ENCODE measurements at places on chromosomes 16 and 17.

- DNase-seq: no peak
Measured at GRCh38 chr17:29844339-29845048, 85.5 kb downstream of the SSH2 start.

DNA sequence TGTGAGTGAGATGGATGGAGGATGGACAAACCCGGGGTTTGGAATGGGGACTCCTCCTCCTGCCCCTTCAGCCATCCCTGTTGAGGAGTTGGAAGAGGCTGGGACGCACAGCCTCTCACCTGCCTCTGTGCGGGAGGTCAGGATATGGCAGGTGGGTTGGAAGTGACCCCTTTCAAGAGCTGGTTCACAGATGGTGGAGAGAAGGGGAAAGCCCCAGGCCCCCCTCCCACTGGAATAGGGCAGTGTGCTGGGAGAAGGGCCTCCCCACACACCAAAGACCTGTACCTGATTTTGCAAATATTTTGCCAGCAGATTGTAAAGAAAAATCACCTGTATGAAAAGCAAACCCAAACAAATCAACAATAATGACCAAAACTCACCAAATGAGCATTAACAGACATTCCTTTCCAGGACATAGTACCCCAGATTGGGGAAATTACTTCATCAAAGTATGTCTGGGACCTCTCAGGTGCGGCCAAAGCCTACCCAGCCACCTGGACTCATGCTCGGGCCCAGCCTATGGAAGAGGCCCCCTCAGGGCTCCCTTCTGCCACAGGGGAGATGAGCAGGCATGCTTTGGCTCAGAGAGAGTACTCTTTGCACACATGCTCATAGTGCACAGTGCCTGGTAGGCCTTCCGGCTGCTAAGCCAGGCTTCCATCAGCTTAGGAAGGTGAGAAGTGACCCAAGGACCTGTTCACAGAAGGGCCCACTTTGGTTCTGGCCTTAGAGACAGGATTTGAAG, 7.8 kb downstream of the SLC47A2 start:
- DNase-seq: no peak

DNA sequence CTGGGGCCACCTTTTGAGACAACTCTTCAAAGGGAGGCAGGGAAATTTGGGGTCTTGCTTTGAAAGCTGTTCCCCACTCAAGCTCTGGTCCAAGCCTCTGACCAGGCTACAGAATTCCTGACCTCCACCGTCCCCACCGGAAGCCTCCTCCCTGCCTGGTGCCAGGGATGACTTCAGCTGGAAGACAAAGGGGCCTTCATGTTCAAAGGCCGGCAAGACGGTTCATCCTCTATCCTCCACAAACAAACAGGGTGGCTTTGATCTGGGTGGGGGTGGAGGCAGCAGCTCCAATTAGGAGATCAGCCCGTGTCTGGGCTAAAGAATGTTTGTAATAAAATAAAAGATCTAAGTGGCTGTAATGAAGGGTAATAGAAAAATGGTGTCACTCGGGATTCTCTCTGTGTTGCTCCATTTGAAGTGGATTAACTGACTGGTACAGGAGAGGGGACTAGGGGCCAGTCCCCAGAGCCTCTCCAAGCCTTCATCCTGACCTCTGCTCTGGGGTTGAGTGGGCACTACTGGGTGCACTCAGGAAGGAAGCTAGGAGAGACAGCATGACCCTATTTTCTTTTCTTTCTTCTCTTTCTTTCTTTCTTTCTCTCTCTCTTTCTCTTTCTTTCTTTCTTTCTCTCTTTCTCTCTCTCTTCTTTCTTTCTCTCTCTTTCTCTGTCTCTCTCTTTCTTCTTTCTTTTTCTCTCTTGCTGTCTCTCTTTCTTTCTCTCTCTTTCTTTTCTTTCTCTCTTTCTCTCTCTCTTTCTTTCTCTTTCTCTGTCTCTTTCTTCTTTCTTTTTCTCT, 27.5 kb upstream of the NKD1 start:
- DNase-seq: no peak

- DNase-seq: no peak
Measured at GRCh38 chr17:39996800-39997199, 16.2 kb downstream of the PSMD3 start.

DNA sequence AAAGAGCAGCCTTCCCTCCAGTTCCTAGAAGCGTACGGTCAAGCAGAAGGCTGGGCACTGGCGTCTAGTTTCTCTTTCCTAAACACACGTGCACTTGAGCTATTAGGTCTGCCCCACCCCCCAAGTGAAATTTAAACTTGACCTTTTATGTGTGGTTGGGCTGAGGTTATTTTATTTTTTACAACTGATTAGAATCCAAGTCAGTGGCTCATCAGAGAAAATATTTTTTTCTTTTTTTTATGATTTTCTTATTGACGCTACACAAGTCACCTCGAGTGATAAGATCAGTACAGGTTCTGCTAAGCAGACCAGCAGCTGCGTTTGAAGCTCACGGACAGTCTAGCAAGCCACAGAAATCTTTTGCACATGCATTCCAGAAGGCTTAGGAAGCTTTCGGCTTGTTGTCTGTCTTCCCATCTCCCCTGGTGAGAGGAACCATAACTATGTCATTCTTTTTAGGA, 95.1 kb downstream of the ZFHX3 start:
- DNase-seq: no peak

- no peak for DNase-seq
Measured at GRCh38 chr16:1631931-1632637, 19.9 kb downstream of the CRAMP1 start.

- DNase-seq: no peak
Measured at GRCh38 chr17:8155231-8155995, 3.2 kb upstream of the PER1 start.

GRCh38 chr16:71347146-71347545, 11.4 kb upstream of the CALB2 start:
- no peak for DNase-seq

DNA sequence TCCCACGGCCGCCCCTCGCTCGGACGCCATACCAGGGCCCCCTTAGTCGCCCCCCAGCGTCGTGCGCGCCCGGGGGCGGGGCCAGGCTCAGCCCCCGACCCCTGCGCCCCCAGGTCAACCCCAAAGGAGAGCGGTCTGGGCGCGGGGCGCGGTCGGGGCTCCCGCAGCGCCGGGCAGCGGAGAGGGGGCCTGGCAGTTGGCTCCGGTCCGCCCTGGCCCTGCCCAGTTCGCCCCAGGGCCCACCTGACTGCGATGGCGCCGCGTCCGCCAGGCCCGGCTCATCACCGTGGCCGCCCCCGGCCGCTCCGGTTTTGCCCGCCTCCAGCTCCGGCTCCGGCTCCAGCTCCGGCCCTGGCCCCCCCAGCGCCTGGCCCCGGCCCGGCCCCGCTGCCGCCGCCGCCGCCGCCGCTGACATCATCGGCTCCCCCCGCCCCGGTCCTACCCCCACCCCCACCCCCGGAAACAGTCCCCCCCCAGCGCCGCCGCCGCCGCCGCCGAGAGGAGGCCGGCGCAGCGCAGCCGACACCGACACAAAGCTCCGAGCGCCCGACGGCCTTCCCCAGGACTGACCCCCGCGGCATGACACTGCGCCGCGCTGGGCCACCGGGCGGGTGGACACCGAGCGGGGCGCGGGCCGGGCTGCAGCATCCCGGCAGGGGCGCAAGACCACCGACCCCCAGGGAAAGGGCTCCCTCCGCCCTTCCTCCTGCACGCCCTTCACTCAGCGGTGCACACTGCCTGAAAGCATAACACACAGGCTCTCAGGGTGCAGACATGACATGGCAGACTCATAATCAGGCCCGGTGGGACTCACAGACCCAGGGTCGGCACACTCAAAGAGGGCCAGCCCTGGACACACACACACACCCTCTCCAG, at the start of gene ZBTB4:
ZBTB4 (minus strand) TSS at position 419 of the 876 bp plus-strand sequence. CDS start 12,830 bp downstream, outside the sequence.
- DNase-seq: no peak

DNA sequence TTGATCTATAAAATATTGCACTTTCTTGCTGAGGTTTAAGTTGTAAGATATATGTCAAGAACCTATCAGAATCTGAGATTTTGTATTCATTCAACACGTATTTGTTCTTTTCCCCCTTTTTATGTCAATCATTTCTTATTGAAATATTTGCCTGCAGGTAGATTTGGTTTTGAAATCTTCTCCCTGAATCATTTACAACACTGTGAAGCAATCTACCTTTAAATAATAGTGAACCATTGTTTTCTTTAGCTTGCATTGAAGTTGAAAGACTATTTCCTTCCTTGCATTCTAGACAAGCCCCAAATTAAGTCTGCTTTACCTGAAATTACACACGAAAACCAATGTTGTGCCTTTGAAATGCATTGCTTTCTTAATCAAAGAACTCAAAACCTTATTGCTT, 460.2 kb downstream of the KIF2B start:
- no peak for DNase-seq

GRCh38 chr16:67311607-67312488, 14.7 kb downstream of the KCTD19 start:
- DNase-seq: peak; percentile 11

All from stimulated activated CD4-positive, alpha-beta T cell treated with anti-CD3 and anti-CD28 coated beads, TNF-alpha, amount 100 ng/mL, for 1 hour (primary cell).